Activated naive CD8-positive, alpha-beta T cell treated with anti-CD3 and anti-CD28 coated beads for 36 hours (primary cell): ENCODE measurements at places on chromosomes 2 and 18. TPM values are rescaled to one million over a fixed set of nuclear protein-coding genes. Genes with fewer than 3 reads are reported as not detected.
A peak's percentile ranks its signal among the peaks of the same experiment; 100 is the strongest.

DNA sequence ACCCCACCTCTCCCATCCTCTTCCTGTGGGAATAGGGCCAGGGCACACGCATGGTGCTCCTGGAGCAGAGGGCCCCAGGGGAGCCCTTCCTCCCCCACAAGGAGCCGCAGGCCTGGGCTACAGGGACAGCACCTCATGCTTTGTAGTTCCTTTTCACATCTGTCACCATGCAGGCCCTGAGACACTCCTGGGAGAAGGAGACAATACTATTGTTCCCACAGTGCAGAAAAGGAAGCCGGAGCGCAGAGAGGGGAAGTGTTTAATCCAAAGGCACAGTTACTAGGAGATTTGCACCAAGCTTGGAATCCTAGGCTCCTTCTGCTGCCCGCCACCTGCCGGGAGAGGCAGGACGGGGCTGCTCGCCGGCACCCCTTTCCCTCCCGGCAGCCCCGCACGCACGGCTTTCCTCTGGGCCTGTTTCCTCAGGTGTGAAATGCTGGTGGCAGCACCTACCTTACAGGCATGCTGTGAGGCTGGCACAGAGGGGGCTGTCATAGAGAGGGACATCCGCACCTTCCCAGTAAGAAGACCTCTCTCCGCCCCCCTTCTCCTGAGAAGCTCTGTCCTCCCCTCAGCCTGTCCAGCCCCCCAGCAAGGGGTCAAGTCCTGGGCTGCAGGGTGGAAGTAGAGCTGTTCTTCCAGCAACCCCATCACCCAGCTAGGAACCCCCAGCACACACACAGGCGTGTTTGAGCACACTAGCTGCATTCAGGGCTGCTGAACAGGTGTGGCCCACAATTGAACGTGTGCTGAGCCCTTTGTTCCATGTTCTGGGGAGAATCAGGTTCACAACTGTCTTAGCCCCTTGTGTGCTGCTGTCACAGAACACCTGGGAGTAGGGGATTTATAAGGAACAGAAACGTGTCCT lies 62.6 kb downstream of the SMAD7 start:
- no peak for DNase-seq

DNA sequence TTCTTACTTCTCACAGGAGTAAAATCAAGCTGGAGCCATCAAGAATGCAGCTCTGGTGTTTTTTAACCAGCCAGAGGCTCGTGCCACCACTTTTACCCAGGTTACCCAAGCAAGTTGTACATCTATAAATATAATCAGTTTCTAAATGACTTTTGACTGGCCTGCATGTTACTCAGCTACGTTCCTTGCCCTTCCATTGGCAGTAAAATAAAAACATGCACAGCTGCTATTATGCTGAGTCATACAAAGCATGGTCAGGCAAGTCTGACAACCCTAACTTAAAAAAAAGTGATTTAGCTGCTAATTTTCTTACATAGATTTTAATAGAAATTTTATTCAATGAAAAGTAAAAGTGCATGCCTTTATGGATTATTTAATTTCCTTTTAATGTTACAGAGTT lies 111.7 kb upstream of the CSRNP3 start:
- no peak for DNase-seq

DNA sequence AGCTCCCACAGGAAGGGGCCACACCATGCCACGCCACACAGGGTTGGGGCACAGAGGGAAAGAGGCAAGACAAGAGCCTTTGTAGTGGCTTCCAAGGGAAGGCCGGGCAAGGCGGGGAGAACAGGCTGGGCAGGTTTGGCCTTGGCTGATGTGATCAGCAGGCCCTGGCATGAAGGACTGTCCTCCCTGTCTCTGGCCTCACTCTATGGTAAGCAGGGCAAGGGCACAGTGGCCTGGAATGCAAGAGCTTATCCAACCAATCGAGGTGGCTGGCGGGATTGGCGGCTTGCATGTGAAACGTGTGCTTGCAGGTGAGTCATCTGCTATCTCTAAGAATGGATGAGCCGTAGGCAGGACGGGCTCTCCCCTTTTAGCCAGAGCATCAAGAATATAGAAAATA lies 6.4 kb upstream of the ATP9B start:
- DNase-seq = no peak

The ALPP gene
- total RNA-seq = not detected

GRCh38 chr2:210002158-210003157 lies at the start of gene RPE:
TSS of gene RPE (plus strand) at chr2:210002638. CDS start at chr2:210002662, 24 bp downstream.
- peak; percentile 95 for DNase-seq

- DNase-seq = no peak
Observed at GRCh38 chr2:55045780-55046179, 4.5 kb downstream of the RTN4 start.

The DSG2 gene
- total RNA-seq = 0.70 TPM

DNA sequence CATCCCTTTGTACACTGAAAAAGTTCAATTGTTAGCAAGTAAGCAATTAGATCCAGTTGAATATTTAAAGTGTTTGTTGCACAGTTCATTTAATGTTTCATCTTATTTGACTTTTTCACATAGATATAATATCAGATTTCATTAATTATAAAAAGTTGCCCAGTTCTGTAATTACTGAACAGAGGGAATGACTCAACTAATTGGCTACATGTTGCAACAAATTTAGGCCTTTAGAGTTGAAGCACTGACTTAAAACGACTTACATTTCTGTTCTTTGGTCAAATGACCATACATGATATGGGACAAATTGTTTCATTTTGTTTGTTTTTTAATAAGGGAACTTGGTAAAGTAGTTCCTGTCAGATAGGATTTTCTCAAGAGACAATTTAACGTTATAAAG lies 68.5 kb upstream of the FAM117B start:
- no peak for DNase-seq
